Fibroblast of skin of scalp (primary cell): ENCODE measurements at places on chromosomes 12 and 14.
A peak's percentile ranks its signal among the peaks of the same experiment; 100 is the strongest.

DNA sequence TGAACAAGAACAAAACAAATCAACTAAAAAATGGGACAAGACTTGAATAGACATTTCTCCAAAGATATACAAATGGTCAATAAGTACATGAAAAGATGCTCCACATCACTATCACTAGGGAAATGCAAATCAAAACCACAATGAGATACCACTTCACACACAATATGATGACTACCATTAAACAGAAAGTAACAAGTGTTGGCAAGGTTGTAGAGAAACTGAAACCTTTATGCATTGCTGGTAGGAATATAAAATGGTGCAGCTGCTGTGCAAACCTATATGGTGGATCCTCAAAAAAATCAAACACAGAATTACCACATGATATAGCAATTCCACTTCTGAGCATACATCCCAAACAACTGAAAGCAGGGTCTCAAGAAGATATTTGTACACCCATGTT is 5.2 kb downstream of the SMAGP start:
- no peak for DNase-seq

GRCh38 chr12:31590642-31591379 is at the start of gene DENND5B:
Gene DENND5B (minus strand): TSS chr12:31591136. CDS start chr12:31590832, 304 bp downstream.
- DNase-seq, result peak; percentile 79

GRCh38 chr14:61218767-61219166 is 62.4 kb downstream of the TMEM30B start:
- peak; percentile 76 for DNase-seq

DNA sequence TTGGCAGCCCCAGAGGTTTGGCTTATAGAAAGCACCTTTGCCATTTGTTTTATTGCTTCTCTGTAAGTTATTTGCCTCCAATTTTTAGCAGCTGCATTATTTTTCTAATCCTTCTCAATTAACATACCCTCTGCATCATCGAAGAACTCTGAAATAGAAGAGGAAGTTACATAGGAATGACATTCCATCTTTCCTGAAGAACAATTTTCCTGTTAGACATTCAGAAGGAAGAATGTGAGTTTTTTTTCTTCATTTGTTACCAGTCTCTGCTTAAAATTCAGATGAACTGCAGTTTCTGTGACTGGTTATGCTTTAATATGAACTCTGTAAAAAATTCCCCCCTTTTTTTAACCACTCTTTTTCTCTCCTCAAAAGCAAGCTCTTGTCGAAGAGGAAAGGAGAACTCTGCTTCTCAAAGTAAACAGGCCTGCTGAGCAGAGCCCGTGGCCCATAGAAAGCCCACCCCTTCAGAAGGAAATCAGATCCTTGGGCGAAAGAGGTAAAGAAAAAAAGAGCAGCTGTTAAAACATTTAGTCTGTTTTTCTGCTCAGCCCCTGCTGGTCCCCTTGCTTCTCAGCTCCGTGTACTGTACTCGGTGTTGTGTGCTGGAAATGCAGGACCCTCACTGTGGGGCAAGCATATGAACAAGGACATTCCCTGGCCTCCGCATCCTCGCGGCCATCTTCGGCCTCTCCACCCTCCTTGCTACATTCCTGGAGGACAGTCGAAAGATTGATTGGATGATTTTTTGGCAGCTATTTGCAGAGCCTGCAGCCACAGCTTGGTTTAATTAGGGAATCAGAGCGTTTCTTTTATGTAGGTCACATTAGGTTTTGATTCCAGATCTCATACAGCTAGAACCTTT is 164.4 kb upstream of the LRIG3 start:
- peak; percentile 91 for DNase-seq

GRCh38 chr14:43541356-43541755 is 965.7 kb downstream of the FSCB start:
- DNase-seq, result no peak

- DNase-seq, result no peak
These were observed 18.9 kb downstream of the UBE3B start for GRCh38 chr12:109496306-109496705.

GRCh38 chr14:73462048-73462715 is 3.8 kb upstream of the NUMB start:
- DNase-seq, result peak; percentile 26

GRCh38 chr12:88248606-88249005 is 106.5 kb downstream of the TMTC3 start:
- no peak for DNase-seq

DNA sequence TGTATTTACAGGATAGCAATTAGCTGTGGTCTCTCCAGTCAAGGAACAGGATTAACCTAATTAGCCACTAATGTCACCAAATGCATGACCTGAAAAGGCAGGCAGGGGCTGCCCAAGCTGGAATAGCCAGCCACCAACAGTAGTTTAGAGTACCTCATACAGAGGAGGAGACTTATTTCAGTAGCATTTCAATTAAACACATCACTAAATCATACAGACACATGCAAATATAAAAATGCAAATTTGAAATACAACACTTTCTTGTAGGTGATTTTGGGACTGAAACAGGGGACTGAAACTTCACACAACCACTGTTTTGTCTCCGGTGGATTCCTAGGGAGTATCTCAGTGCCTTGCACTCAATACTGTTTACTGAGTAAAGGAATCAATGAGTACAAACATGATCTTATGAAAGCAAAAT is 636 bp upstream of the IFNG-AS1 start:
- DNase-seq, result no peak

DNA sequence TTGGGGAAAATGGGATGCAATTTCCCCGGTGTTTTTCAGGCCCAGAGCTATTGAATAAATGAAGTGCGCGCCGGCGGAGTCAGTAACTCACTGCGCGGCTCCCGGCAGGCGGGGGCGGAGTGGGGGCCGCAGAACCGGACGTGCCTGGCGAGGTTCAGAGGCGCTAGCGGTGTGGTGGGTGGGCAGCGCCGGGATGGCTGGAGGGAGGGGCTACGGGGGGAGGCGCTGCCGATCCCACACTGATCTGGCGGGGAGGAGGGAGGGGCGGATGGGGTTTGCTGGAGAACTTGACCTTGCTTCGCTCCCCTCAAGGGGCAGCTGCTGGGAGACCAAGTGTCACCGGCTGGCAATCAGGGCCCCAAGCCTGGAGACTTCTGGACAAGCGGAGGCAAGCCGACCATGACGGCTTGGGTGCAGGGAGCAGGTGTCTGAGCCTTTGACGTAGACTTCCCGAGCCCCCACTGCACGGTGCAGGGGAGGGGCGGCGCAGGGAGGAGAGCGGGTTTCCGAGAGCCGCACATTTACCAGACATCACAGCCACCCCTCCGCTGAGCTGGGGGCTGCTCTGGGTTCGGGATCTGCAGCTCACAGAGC is 174.1 kb upstream of the RTL1 start:
- no peak for DNase-seq

GRCh38 chr14:72876710-72877063 is 17.2 kb downstream of the DPF3 start:
- DNase-seq, result no peak

DNA sequence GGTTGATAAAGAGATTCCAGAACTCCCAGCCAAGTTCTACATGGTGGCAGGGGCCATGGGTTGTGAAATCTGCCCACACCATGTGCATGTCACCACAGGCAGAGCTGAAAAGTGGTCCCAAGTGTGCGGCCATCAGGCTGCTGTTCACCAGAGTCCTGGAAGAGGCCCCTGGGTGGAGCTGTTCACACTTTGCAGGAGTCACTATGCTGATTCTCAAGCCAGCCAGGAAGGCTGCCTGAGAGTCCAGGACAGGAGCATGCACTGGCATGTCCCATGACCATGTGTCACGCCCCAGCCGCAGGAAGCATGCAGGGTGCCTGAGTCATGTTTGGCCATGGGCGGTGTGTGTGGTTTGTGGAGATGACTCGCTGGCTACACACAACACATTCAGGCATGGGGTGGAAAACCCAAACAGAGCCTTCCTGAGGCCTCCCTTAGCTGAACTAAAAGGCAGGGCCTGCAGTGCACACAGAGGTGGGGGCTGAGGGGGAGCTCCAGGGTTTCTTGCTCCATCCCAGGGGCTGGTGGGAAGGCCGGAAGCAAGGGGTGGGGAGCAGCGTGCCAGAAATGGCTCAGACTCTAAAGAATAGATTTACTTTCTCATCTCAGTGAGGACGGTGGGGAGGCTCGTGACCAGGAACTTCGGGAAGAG is 19.4 kb downstream of the ABCB9 start:
- DNase-seq, result peak; percentile 99

DNA sequence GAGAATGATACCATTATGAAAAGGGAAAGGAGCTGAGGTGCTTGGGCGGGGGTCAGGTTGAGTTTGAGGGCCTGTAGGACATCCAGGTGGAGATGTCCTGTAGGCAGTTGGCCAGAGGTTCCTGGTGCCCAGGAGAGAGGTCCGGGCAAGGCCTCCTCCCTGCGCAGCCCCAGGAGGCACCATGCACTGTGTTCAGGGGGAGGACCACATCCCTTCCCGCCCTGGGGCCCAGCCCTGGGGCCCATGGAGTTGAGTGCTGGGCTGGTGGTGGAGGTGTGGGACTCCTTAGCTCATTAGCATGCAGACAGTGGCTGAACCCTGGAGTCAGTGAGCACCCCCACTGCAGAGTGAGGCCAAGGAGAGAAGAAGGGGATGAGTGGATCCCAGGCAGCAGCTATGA is 5.7 kb upstream of the FAIM2 start:
- DNase-seq, result no peak

DNA sequence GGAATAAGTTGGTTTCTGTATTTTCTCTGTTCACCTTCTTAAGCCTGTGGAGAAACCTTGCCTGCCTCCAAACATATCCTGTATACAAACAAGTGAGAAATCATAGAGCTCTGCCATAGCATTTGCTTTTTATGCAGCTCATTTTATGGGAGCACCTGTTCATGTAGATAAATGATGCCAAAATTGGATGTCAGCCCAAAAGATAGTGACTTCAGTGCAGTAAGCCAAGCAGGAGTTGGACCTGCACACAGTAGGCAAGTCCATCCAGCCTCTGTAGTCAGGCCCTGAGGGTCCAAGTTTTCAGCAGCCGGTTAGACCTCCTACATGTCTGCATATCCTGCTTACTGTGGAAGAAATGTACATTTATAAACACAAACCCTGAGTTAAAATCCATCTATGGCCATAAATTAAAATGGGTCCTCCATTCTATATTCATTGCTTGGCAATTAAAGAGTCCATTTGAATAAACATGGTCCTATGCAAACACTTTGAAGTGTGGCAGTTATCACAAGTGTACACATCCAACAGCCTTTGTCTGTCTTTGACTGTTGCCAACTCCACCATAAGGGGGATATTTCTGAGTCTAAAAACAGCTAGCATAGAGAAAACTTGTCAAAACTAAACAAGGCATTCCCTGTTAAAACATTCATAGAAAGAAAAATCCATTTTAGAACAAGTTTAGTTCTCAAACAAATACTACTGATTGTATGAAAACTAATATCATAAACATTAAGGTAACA is 847.8 kb downstream of the RPS29 start:
- no peak for DNase-seq

- DNase-seq, result peak; percentile 10
These were observed 13.5 kb downstream of the ATP2B1 start for GRCh38 chr12:89695100-89695499.

DNA sequence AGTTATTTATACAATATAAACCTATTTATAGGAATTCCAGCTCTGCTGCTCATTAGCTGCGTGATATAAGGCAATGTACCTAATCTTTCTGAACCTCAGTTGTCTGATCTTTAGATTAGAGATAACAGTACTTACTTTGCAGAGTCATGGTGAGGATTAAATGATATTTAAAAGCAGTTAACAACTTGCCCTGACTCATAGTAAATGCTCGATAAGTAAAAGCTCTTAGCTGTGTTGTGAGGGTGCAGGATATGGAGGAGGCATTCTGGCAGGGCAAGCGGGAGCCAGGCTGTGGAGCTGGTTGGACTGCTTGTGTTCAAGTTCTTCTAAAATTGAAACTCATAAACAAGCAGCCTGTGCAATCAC is 140.0 kb upstream of the PRICKLE1 start:
- no peak for DNase-seq

DNA sequence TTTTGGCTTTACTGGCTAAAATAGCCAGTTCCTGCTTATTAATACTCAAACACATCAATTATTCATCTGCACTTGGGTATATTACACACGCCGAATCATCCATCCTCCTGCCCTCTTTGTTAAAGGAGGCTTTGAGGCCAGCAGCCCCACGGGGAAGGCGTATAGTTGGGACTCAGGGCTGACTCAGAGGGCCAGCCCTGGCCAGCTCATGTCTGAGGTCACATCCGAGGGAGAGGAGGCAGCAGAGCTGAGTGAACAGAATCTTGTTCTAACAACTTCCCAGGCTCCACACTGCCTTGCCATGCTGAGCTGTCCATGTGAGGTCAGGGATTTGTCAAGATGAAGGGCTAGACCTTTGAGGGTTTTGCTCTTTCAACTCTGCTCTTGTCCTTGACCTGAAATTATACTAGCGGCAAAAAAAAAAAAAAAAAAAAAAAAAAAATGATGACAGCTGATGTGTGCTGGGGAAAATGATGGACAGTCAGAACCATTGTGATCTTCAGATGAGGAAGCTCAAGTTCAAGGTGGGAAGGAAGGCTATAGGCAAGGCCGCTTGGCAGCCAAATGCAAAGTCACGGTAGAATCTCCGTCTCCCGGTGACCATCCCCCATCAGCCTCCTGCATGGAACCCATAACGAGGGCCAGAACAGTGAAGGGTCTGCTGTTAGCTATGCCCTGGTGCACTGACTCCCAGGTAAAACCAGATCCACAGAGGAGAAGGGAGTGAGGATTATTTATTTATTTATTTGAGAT is 12.5 kb upstream of the MARK3 start:
- peak; percentile 88 for DNase-seq

DNA sequence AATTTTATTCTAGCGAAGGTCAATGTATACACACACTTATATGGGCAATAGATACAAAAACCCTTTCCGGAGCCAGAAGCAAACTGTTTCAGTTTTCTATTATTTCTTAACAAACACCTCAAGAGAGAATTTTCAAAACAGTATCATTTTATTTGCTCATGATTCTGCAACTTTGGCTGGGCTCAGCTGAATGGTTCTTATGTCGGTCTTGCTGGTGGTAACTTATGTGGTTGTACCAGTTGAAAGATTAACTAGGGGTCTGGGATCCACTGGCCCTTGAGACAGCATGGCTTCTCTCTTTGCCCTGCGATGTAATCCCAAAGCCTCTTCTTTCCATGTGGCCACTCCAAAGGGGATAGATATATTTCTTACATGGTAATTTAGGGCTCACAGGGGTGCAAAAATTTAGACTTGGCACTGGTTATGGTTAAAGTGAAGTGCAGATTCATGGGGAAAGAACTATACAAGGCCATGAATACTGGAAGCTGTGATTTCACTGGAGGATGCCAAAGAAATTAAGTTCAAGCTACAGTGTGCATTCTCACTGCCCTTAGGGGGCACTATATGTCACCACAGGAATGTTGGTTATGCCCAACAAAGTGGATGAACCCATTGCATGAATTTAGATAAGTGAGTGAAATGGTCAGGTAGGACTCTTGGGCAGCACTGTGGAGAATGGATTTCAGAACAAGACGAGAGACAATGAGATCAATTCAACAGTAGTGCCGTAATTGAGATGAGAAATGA is 94.3 kb upstream of the NAV3 start:
- no peak for DNase-seq

- DNase-seq, result no peak
These were observed 3.1 kb downstream of the DIP2B start for GRCh38 chr12:50507930-50508329.

GRCh38 chr14:28661171-28661772 is 105.3 kb upstream of the FOXG1 start:
- DNase-seq, result peak; percentile 88

GRCh38 chr14:68208218-68208617 is 388.6 kb downstream of the RAD51B start:
- no peak for DNase-seq
